Fibroblast of upper back skin (primary cell): ENCODE measurements at places on chromosomes 2 and 18.

GRCh38 chr2:86500325-86501083 is 59.3 kb downstream of the KDM3A start:
- no peak for DNase-seq

DNA sequence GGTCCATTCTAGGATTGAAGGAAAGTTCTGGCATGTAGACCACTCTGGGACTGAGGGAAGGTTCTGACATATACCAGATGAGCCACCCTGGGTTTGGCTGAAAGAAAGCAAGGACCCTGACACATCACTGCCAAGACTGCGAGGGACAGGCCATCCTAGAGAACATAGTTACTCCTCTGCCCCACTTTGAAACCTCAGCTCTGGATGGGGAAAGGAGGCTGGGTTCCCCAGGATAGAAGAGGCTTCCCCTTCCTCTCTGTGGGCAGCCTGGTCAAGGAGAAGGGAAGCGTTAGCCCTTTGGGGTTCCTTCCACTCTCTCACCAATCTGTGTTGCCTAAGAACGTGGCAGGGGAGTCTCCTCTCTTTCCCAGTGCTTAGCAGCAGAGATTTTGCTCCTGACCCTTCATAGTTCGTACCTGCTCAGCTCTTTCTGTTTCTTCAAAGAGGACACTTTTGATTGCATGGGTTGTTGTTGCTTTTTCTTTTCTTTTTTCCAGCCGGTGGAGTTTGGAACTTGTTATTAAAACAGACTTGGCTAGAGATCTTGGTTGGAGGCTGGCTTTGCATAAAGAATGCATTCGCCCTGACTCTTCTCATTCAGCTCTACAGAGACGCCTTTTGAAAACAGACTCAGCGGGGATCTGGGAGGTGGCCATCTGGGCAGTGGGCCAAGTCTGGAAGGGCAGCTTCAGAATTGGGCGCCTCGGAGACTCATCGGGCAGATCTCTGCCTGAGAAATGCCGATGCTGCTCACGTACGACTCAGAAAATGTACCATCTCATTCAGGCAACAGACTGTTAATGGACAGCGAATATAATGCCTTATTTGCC is 166.1 kb downstream of the CLIP4 start:
- peak; percentile 72 for DNase-seq

DNA sequence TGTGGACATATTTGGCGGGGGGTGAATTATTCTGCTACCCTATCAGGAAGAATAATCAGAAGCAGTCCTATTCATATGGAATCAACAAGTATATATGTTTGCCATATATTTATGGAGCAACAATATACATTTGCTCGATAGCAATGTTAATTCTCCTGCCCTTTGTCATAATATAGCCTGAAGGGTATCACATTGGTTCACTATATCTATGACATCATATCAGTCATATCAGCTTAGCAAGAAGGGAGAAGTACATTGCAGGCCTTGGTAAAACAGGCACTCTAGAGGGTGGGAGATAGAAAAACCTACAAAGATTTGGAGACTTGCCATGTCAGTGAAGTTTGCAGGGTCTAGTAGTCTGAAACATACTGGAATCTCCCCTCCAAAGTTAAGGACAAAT is 128.4 kb downstream of the ATL2 start:
- DNase-seq: no peak

GRCh38 chr2:146949400-146949799 is 895.4 kb upstream of the ACVR2A start:
- DNase-seq: no peak

DNA sequence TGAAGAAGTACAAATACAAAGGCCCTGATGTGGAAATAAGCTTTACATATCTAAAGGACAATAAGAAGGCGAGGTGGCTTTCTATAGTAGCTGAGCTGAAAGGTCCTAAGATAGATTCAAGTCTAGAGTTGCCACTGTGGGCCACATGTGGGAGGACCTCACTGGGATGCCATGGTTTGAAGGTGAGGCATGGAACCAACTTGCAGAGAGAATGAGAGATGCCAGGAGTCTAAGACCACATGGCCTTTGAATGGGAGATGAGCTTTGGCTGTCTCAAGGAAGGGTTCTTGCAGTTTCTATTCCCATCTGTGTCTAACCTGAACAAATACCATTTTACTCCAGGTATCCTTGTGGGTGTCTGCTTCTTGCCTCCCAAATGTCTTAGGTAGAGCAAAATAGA is 53.6 kb downstream of the HNMT start:
- DNase-seq: no peak

GRCh38 chr2:55420439-55420725 is 726 bp upstream of the CCDC88A start:
- DNase-seq: peak; percentile 15

GRCh38 chr2:62305421-62306176 is 109.7 kb downstream of the B3GNT2 start:
- DNase-seq: no peak
